Fibroblast of the aortic adventitia (primary cell): ENCODE measurements at places on chromosomes 13 and 19. TPM values are rescaled to one million over a fixed set of nuclear protein-coding genes. Genes with fewer than 3 reads are reported as not detected.

DNA sequence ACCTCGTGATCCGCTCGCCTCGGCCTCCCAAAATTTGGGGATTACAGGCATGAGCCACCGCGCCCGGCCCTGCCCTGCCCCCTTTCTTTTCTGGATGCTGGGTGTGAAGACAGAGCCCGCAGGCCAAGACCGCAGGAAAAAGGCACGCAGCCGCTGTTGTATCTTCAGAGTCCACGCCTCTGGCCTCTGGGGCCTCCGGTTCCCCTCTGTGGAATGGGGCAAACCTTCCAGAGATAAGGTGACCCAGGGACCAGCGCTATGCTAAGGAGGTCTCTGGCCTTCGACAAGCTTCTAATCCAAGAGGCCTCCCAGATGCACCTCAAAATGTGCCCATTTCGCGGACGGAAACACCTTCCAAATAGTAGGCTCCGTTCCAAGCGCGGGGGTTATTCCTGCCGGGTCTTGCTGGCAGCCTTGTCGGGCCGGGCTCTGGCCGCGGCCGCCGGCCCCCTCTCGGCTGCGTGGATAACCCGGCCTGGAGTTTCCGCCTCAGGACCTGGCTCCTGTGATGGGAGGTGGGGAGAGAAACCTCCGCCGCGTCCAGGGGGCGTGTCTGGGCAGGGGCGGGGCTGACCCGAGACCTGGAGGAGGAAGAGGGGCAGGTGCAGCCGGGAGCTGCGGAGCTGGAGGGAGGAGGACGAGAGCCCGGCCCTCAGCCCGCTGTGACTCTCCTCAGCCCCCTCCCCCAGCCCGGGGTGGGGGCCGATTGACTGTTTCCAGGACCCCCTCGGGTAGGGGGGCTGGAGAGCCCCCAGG lies 13.1 kb downstream of the TJP3 start:
- DNase-seq, result peak; percentile 73

- DNase-seq, result no peak
Observed at GRCh38 chr19:10285393-10285792, 1.4 kb upstream of the ICAM4 start.

Gene ZNF208
- total RNA-seq, result 0.09 and 1.5 TPM in 2 replicates

DNA sequence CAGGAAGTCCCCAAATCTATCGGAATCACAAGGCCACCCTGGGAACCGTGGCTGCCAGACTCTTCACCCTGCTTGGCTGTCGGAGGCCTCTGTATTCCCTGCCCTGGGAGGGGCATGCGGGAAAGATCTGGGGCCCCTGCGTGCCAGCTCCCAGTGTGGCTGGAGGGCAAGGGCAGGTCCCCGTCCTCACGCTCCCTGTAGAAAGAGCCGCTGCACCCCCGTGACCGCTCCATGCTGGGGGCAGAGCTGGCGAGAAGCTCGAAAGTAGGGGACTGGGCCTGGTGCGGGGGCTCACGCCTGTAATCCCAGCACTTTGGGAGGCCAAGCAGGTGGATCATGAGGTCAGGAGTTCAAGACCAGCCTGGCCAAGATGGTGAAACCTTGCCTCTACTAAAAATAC lies 208.4 kb upstream of the SOX1 start:
- no peak for DNase-seq

Gene KRTDAP
- not detected in 2 replicates for total RNA-seq

DNA sequence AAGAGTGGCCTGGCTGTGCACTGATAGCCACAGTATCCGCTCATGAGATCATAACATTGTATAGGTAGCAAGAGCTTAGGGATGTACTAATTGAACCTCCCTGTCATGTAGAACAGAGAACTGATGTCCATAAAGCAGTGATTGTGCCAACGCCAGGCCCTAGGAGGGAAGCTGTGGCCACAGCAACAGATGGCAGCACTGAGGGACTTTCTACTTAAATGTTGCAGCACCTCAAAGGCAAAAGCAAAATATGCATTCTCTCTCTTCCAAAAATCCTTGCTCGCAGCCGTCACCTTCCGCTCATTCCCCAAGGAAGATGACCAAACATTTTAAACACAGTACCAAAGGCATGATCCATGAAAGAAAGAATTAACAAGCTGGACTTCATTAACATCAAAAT lies 32.3 kb downstream of the COL4A1 start:
- DNase-seq, result peak; percentile 27

- DNase-seq, result peak; percentile 4
Observed at GRCh38 chr19:21474671-21475181, 30.7 kb upstream of the ZNF429 start.

DNA sequence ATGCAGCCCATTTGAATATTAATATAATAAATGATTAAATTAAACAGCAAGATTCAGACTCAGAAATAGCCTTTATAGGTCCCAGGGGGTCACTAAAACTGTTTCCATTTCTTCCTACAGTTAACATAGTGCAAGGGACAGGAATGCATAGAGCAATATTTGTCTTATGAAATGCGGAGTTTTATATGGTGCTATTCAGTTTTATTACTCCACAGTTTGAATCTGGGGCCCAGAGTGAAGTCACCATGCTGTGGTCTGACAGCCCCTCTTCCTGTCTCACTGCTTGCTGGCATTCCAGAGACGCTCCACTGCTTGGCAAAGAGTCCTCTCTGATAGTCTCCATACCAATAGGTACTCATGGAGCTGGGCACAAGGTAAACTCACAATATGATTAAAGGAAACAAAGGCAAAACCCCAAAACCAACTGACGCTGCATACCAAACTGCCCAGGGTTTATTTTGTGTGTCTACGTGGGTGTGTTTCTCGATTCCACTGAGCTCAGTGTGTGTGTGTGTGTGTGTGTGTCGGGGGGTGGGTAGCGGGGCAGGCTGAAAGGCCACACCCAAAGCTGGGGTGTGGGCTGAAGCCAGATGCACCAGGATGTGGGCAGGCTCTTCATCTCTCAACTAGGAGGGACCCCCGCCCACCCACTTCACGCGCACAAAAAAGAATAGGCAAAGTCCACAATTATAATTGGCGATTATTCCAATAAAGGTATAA lies 277.9 kb downstream of the TSHZ3 start:
- DNase-seq, result no peak

Gene DAND5
- total RNA-seq, result 0.18 TPM in 1 of 2 replicates, not detected in the other

GRCh38 chr19:10891405-10892086 lies 20.2 kb downstream of the CARM1 start:
- DNase-seq, result peak; percentile 38
